Activated naive CD4-positive, alpha-beta T cell (primary cell): ENCODE measurements at places on chromosomes 4 and X.

DNA sequence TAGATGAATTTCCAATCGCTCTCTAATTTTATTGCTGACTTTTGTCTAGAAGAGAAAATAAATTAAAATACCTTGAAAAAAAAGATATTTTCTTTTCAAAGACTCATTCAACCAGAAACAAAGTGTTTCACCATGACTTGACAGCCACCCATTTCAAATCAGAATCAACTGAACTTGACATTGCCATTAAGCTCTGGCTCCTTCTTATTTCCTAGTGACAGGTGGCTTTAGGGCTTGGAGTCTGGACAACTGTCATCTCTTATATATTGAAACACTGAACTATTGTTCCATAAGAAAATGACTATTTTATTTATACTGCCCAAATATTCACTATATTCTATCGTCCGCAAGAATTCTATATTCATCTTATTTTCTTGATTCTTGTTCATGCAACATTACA, 229.2 kb downstream of the SLC39A8 start:
- DNase-seq, result no peak

DNA sequence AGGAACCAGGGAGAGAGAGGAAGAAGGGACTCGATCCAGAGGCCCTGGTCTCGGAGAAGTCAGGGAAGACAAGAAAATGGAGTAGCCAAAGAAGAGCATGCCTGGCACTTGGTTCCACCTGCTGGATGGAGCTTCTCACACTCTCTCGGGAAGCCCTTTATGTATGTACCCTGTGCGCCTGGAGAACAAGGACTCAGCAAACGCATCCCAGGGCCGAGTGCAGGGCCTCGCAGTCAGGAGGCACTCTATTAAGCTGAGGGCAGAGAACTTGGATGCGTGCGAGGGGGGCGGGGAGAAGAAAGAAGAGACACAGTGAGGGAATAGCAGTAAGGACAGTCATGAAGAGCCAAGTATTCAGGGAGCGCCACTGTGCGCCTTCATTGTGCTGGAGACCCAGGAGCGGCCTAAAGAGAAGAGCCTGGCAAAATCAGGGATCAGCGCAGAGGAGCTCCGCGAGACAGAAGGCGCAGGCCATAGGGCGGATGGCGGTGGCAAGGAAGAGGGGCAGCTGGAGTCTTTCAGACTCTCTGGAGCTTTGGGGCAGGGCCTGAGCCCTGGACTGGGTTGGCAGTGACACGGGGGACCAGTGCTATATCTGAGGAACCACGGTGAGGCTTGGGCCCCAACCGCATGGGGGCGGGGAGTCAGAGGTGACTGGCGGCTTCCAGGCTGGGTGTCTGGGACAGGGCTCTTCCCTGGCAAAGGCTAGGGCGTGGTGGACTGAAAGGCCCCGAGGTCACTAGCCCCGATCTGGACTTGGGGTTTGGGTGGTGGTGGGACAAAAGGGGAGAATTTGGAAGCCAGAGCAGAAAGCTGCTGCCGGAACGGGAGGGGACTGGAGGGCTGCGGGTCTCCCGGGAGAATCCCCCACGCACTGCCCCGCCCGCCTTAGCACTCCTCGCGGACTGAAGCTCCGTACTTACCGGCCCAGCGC, 1.9 kb upstream of the SEPTIN6 start:
- DNase-seq, result no peak

- DNase-seq, result no peak
These were observed 23.0 kb downstream of the RPA4 start for GRCh38 chrX:96906741-96907140.

GRCh38 chr4:1202526-1203011, 30.2 kb upstream of the SPON2 start:
- DNase-seq, result no peak

GRCh38 chrX:1109580-1110119, 102.8 kb downstream of the CRLF2 start:
- no peak for DNase-seq

DNA sequence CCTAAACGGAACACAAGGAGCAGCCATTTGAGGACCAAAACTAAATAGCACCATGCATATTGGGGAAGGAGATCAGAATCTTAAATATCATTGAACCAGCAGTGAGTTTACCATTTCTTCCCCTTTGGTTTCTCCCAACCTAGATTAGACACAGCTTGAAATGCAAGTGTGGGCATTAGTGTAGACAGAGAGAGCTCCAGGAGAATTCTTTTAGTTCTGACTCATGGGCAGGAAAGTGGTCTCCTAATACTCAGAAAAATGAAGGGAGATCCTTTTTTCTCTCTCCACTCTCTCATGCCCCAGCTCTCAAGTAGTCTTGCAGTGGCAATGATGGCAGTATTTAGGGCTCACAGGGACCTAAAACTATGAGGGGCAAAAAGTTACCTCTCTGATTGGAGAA, 567.9 kb downstream of the INPP4B start:
- no peak for DNase-seq

GRCh38 chrX:103367502-103367901, 8.8 kb upstream of the BEX3 start:
- no peak for DNase-seq

GRCh38 chr4:8464381-8464780, 23.8 kb downstream of the TRMT44 start:
- no peak for DNase-seq

DNA sequence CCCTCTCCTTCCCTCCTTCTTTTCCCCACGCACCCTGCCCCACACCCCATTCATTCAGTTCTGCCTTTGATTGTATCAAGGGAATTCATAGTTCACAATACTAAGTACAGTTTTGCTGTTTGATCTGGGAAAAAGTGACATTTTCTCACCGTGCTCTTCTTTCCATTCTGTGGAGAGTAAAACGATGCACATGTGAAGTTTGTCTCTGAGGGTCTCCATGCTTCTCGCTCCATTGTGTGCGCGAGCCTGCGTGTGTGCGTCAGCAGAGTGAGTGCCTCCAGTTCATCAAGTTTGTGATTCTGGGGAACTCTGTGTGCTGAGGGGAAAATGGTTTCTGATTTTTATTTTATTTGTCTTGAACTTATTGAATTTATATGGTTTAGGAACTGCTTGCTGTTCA, 1.9 kb downstream of the STK26 start:
- DNase-seq, result no peak

DNA sequence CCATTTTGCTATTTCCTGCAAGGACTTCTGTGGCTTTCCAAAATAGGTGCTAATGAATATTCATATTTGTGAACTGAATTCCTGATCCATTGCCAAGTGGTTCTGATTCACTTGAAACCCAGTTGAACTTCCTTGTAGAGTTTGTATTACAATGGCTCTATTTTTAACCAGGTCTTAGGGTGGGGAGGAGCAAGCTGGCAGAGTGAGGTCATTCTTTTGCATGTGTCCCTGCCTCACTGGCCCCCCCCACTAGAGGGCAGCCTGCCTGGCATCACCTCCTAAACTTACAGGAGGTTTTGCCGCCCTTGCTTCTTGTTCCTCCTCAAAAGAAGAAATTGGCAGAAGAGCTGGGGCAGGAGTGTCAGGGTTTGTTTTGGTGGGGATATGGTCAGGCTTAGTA, 10.5 kb downstream of the PTTG2 start:
- DNase-seq, result peak; percentile 3
